ENCODE measurements at places on chromosomes 6 and 20.

DNA sequence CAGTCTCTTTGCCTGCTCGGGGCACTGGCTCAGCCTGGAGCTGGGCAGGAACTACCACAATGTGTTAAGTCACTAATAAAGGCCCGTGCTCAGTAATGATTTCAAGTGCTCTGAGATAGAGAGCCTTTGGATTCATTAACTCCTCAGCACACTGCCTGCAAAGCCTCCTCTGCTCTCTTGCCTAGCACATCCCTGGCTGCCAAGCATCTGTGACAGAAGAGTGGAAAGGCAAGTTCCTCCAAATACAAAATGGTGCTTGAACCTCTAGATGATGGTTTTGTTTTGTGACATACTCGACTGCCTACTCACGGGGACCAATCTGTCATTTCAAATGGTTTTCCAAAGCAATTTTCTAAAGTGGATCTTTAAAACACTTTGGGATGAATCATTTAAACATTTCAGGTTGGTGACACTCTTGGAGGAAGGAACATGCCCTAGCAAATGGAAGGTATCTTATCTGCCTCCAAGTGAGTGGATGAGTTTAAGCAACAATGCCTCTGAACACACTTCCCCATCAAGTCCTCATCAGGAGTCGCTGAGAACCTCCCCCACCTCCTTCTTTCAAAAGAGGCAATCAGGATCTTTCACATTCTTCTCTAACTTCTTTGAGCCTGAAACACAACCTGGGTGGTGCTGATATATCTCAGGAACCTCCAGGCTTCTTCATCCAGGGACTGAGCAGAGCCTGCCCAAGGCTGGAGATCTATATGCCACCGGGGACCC, 35.8 kb downstream of the METTL24 start:
- no peak for DNase-seq

DNA sequence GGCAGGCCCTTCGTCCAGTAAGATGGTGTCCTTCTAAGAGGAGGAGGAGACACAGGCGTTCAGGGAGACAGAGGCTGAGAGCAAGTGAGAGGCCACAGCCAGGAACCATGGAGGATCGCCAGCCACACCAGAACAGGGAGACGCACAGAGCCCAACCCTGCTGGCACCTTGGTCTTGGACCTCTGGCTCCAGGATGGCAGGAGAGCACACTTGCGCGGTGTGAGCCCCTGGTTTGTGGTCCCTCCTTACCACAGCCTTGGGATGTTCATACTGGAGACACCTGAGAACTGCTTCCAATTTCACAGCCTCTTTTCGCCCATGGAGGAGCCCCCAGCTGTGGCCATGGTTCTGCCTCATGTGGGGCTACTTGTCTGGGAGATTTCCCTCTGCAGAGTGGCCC, 222.4 kb downstream of the DLL1 start:
- no peak for DNase-seq

DNA sequence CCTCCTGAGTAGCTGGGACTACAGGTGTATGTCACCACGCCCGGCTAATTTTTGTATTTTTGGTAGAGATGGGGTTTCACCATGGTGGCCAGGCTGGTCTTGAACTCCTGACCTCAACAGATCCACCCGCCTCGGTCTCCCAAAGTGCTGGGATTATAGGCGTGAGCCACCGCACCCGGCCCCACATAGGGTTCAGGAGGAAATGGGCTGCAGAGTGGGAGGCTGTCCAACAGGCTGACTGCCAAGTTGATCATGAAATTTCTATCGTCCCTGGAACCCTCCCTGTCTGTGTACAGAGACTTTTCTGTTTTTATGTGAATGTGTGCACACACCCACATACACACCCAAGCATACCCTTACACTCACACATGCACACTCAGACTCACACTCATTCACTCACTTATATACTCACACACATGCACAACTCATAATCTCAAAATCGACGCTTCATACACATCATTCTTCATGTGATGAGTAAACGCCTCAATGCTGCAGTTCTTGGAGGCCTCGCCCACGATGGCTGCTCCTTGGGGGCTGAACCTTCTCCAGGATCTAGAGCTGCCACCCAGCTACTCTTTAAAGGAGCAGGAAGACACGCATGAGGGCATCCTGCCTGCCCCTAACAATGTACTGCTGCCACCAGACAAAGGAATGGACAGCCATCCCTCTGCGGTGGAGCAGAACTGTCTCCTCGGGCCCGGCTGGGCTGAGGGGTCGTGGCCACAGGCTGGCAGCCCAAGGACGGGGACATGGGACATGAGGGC, 35.6 kb downstream of the SUN5 start:
- DNase-seq = no peak

- no peak for DNase-seq
These were observed 34.6 kb upstream of the PTGIS start for GRCh38 chr20:49602345-49603208.

- DNase-seq = peak; percentile 90
These were observed 51.3 kb downstream of the AKAP12 start for GRCh38 chr6:151290877-151291721.

DNA sequence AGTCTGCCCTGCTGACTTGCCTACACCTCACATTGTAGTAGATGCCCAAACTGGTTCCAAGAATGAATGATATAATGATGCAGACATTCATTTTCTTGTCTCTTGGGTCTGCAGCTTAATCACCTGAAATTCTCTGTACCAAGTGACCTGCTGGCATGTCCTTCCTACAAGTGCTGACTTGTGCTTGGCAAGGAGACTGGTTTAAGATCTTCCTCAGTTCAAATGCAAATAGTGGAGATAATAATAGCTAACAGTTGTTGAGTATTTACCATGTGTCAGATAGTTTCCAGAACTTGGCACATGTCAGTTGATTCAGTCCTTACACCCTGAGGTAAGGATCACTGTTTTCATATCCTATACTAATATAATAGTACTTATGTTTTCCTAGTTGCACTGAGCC, 223.4 kb downstream of the SLC24A3 start:
- DNase-seq = no peak

DNA sequence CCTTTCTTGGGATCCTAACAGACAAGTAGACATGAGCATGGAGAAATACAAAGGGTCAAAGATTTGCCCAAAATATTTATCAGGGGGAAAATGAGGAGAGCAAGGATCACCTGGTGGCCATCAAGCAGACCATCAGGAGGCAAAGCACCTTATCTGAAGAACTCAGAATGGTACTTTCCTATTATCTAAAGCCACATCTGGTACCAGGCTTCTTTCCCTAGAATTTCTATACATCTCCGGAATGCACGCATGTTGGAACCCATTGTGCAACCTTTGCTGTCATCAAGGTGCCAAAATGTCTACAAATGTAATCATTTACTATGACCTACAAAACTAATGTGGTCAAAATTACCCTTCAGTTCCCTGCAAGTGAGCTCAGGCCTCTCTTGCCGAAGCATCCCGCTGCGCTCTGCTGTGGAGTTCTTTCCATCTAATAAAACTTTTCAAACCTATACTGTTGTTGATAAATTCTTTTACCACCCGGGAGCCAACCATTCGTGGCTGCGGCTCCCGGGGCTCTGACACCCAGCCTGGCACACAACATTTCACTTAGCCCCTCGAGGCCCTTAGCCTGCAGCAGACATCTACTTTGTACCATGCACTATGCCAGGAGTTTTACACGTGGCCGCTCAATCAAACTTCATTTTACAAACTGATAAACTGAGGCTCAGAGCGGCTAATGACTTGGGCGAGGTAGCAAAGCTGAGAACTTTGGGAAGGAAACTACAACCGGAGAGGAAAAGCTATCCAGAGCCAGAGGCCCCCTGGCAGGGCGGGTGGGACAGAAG, 3.8 kb upstream of the CPXM1 start:
- DNase-seq = no peak

DNA sequence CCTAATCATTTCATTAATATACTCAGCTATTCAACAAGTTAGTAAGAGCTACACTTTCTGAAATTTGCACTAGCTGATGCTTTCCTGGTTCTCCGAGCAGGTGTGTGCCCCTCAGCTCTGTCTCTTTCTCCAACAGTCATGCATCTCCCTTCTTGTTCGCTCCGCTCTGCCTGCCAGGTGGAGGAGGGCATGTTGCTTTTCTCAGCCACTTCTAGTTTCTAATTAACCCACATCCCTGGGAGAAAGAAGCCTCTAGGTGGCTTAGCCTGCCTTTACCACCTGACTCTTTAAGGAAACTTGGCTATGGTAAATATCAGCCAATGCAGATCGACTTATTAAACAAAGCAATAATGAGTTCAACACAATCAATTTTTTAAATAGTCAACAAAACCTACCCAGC, 34.2 kb downstream of the LRFN2 start:
- no peak for DNase-seq

DNA sequence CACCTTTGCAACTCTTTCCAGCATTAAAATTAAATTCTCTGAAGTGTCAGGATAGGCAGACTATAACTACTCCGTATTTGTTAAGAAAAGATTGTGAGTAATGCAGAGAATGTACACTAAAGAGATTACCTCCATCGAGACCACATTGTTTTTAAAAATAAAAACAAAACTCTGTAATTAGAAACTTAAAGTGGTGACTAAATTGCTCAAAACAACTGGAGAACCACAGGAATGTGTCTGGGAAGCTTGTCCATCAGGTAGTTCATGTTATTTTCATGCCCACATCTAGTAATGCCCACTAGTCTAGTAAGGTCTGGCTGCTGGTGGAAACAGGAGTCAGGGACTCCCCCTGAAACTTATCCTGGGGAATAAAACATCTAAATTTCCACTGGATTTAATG, 103.0 kb upstream of the FOXQ1 start:
- DNase-seq = no peak

GRCh38 chr20:62062661-62063314, 2.9 kb downstream of the TAF4 start:
- DNase-seq = no peak
